ENCODE measurements at places on chromosomes 1 and 21.

DNA sequence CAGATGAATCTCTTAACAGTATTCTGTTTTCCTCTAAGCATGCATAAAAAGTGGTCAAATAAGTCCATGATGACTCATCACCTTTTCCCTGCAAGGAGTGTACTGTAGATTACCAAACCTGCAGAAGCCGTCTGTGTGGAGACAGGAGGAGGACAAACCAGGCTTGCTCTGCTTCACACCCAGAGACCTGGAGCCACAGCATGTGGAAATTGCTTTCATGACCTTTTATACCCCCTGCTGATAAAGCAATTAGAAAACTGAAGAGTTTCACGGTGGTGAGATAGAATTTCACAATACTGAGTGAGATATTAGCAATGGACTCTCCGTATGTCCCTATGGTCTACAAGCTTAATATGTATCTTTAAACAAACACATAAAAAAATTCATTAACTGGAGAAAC is 9.4 kb downstream of the CORT start:
- DNase-seq, result no peak

DNA sequence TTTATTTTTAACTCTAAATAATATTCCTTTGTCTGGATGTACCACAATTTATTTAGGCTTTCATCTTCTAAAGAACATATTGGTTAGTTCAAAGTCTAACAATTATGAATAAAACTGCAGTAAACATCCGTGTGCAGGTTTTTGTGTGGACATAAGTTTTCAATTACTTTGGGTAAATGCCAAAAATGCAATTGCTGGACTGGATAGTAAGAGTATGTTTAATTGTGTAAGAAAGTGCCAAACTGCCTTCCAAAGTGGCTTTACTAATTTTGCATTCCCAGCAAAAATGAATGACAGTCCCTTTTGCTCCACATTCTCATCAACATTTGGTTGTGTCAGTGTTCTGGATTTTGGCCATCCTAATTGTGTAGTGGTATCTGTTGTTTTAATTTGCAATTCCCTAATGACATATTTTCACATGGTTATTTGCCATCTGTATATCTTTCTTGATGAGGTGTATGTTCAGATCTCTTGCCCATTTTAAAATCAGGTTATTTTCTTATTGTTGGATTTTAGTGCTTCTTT is 113.8 kb downstream of the DPYD start:
- no peak for DNase-seq

GRCh38 chr1:60108196-60108595 is 34.6 kb upstream of the C1orf87 start:
- no peak for DNase-seq

DNA sequence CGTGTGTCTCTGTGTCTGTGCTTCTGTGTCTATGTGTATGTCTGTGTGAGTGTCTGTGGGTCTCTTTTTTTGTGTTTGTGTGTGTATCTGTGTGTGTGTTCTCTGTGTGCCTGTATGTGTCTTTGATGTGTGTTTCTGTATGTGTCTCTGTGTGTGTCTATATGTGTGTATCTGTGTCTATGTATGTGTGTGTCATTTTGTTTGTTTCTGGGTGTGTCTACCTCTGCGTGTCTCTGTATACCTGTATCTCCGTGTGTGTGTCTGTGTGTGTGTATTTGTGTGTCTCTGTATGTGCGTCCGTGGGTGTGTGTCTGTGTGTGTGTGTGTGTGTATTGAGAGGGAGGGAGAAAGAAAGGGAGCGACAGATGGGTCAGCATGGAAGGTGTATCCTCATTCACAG is 106.3 kb upstream of the TRABD2B start:
- no peak for DNase-seq

- no peak for DNase-seq
These were observed 17.5 kb upstream of the RNF11 start for GRCh38 chr1:51218570-51218969.

GRCh38 chr1:65001231-65001792 is 35.0 kb upstream of the JAK1 start:
- DNase-seq, result peak; percentile 96

- no peak for DNase-seq
These were observed 347.4 kb downstream of the RRAGC start for GRCh38 chr1:38512024-38512767.

DNA sequence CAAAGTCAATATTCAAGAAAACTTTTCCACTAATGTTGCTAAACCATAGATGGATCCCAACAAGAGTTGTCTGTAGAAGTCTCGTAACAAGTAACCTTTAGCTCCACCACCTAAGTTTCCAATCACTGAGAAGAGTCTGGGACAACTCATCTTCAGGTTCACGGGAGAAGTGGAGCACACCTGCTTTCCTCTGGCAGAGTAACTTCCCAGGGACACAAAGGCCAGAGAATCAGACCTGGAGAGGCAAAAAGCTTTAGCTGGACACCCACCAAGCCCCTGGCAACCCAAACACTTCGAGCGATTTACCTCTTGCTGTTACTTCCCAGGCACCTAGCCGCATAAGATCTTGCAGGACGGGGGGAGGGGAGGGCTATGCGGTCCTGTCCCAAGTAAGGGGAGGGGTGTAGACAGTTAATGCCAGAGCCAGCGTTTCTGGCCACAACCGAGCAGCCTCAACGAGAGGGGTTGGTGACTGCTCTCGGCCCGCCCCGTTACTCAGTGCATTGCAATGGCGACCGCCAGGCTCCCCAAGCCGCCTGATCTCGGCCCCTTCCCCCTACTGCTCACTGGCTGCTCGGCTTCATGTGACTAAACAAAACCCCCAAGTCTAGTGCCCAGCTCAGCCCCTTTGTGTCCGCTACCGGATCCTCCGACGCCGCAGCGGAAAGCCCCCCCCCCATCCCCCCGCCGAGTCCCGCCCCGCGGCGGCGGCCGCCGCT is 709 bp downstream of the ZNF644 start:
- DNase-seq, result peak; percentile 47

- DNase-seq, result no peak
These were observed 111.8 kb upstream of the CYYR1 start for GRCh38 chr21:26684889-26685288.

DNA sequence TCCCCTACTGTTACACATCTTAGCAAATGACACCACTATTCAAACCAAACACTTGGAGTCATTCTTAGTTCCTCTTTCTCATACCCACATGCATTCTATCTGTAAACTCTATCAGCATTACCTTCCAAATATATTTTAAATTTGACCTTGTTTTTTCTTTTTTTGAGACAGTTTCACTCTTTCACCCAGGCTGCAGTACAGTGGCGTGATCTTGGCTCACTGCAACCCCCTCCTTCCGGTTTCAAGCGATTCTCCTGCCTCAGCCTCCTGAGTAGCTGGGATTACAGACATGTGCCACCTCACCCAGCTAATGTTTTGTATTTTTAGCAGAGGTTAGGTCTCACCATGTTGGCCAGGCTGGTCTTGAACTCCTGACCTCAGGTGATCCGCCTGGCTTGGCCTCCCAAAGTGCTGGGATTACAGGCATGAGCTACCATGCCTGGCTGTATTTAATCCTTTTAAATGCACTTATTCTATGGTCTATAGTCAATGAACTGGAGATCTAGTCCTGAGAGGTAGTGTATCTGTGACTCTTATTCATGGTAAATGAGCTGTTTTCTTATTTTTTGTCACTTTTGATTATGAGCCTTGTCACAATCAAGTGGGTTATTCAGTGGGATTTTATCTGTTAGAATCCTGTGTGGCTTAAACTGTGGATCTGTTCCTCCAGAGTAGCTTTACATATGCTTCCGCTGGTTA is 73.1 kb downstream of the GATAD2B start:
- DNase-seq, result peak; percentile 32

- no peak for DNase-seq
These were observed 45.3 kb upstream of the CRB1 start for GRCh38 chr1:197222780-197223179.

- DNase-seq, result peak; percentile 57
These were observed 97.8 kb upstream of the LPGAT1 start for GRCh38 chr1:211928290-211928801.

GRCh38 chr1:14403961-14404645 is 194.4 kb upstream of the KAZN start:
- DNase-seq, result no peak

DNA sequence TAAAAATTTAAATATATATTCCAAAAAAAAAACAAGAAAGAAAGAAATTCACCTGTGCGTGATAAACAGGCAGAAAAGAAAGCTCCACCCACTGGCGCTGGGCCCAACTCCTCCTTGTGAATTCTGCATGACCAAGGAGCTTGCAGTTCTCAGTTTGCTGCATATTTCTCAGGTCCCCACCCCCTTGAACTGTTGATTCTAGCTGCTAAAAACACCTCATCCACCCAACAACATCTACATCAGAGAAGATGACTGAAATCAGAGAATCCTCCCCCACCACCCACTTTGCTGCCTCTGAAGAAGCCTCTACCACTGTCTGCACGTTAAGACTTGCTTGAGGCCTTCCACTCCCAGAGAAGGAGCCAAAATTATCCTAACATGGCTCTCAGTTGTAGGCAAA is 104.8 kb downstream of the RGS2 start:
- DNase-seq, result no peak

DNA sequence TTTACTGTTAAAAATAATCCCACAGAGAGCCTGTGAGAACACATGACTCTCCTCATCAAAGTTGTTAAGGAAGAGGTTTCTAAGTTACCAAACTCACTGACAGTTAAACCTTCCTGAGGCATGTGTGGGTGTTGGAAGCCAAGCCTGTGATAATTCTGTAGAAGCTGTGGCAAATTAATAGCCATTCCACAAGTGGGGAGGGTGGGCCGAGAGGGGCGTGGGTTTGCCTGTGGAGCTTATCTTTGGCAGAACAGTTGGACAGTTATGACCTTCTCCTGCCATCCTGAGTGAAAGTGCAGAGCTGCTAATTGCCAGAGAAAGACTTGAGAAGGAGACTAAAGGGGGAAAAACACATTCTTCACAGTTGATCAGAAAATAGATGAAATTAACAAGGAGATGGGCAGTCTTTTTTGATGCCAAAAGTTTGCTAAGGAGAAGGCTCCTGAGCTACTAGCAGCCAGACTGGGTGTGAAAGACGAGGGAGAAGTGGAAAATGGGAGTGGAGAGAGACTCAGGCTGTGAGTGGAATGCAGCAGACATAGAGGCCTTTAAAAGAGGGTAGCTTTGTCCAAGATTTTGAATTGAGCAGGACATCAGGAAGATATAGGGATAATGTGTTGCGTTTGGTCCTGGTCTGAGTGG is 1.6 kb upstream of the PLA2G2C start:
- DNase-seq, result no peak

- no peak for DNase-seq
These were observed 3.2 kb upstream of the CD1C start for GRCh38 chr1:158286487-158286886.

- no peak for DNase-seq
These were observed 18.1 kb downstream of the ARHGEF2 start for GRCh38 chr1:155960081-155960745.

DNA sequence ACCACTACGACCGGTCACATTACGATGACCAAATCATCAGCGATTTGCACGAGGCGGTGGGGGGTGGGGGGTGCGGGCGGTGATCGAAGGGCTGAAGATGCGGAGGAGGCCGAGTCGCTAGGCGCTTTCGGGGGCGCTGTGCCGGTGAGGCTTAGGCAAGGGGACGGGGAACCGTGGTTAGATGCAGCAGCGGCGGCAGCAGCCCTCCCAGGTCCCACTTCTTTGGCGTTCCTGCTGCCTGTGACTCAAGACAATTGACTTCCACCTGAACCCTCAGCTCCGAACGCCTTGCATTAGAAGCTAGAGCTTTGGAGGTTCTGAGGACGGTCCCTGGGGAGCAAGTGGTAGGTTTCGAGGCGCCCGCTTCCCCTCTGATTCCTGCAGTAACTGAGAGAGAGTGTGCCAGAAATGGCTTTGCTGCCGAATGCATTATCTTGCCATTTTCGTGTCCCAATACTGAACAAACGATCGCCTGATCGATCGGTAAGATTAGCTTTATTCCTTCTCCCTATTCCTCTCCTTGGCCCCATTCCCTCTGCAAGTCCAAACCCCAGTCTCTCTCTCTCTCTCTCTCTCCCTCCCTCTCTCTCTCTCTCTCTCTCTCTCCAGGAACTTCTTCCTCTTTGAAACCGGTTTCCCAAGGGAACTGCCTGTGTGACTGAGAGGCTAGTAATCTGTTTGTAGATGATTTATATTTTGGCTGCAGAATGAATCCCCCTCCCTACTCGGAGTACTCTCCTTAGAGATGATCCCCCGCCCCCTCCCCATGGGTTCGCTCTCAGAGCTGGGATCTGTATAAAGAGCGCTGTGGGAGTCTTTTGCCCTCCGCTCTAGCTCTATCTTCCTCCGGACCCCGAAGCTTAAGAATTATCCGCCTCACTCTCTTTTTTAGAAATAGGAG is 735 bp upstream of the BRINP3 start:
- DNase-seq, result no peak

DNA sequence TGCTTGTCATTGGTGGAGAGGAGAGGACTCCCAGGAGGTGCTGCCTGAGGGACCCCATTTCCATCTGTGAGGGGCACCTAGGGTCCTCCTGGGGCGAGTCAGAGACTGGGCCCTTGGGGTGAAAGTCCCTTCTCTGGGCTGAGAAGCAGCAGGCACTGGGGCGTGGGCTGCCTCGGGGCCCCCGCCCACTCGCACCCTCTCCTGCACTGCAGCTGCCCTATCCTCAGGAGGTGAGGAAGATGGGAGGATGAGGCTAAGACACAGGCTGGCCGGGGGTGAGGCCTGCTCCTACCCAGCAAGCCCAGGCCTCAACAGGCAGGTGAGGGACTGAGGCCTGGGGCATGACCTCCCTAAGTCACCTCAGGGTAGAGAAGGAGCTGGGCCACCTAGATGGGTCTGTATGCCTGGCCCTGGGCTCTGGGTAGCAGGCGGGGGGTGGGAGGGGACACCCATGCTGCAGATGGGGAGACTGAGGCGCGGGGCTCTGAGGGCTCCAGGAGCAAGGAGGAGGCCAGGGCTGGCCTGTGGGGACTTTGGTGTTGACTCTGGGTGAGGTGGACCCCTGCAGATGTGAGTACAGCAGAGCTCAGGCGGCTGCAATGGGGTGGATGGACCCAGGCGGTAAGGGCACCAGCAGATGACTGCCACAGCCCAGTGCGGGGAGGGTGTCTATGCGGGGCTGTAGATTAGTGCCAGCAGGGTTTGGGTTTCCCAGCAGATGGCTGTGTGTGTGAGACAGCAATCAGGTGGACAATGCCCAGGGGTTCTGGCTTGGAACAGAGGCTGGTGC is 10.4 kb upstream of the ZNF669 start:
- DNase-seq, result no peak

- peak; percentile 79 for DNase-seq
These were observed 172.6 kb downstream of the CHRM3 start for GRCh38 chr1:239558991-239559390.

DNA sequence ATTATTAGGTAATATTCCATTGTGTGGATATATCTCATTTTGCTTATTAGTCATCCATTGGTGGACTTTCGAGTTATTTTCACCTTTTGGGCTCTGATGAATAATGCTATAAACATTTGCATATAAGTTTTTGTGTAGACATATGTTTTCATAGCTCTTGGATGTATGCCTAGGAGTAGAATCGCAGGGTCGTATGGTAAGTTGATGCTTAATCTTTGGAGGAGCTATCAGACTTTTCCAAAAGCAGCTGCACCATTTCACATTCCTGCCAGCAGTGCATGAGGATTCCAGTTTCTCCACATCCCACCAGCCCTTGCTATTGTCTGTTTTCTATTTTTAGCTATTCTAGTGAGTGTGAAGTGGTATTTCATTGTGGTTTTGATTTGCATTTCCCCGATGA is 120.3 kb upstream of the TMEM51 start:
- no peak for DNase-seq

- no peak for DNase-seq
These were observed 1.6 kb downstream of the HES2 start for GRCh38 chr1:6417961-6418667.

GRCh38 chr1:81449786-81450185 is 350.9 kb upstream of the ADGRL2 start:
- no peak for DNase-seq

- no peak for DNase-seq
These were observed 32.2 kb downstream of the AIDA start for GRCh38 chr1:222680080-222680479.

- DNase-seq, result peak; percentile 93
These were observed 179.1 kb downstream of the PSMG1 start for GRCh38 chr21:39003982-39004633.

Data from inflammatory macrophage treated with lipopolysaccharide for 1 hour (primary cell).